Ascending aorta (tissue), 2 donors: ENCODE measurements at places on chromosomes 12 and 14.

- no peak for DNase-seq
These were observed 3.5 kb downstream of the FOXG1 start for GRCh38 chr14:28770061-28770460.

GRCh38 chr14:99936738-99937474 is 128.3 kb upstream of the EVL start:
- DNase-seq = no peak

DNA sequence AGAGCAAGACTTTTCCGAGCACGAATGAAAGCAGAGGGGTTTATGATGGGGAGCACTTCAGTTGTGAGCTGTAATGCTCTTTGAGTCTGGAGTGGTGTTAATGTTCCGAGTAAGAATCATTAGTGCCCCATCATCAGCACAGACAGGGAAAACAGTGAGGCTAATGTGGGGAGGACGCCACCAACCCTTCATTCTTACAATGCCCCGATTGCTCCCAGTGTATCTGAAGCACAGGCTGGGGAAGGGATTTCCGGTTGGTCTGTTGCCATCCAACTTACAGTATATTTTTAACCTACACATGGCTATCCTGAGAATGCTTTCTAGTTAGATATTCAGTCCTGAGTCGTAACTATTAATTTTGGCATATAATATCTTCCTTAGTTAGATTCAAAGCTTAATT is 141.6 kb downstream of the APAF1 start:
- no peak for DNase-seq

DNA sequence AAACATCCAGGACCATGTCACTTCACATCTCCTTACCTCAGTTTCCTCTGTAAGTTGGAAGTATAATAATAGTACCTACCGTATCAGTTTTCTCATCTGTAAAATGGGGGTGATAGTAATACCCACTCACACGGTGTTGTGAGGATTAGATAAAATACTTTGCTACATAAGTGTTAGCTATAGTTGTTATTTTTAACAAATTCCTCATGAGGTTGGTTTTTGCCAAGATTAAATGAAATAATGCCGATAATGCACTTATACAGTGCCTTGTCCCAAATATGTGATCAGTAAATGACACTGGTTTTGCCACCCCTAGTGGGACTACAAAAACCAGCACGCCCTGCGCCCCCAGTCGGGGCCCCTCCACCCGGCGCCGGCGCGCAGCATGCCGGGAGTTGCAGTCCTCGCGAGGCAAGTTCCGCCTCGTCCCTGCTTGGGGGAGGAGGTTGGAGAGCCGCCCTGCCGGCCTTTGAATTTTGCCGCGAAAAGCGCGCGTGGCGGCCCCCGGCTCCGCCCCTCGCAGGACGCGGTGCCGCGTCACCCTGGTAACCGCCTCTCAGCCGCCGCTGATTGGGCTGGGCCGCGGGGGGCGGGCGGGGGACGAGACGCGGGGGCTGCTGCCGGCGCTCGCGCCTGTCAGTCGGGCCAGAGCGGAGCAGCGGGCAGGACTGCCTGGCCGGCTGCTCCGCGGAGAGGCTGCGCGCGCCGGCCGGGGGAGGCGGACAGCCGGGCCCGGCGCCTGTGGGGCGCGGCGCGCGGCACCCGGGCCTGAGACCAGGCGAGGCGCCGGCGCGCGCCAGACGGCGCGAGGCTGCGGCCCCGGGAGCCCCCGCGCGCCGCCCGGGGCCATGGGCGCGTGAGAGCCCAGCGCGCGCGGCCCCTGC is at the start of gene FAM222A:
FAM222A (plus strand) TSS at position 639 of the 884 bp plus-strand sequence. CDS start 30,322 bp downstream, outside the sequence.
- DNase-seq = peak; percentile 85

- no peak for DNase-seq
These were observed 93.1 kb upstream of the EVL start for GRCh38 chr14:99971941-99972747.

DNA sequence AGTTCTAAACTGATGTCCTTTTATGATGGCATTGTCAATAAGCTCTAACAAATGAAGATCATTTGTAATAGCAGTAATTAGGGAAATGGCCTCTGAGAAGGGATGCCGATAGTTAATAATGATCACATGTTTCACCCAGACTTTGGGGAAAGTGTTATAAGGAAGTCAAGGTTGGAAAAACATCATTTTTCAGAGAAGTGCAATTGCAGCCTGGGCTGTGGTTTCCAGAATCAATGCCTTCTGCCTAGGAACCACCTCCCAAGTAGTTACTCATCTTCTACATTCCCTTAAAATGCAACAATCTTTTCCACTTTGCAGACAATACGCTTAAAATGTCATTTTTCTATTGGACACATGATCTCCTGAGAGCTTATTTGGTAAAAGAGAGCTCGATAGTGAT is 879 bp downstream of the EDDM3A start:
- DNase-seq = no peak

GRCh38 chr12:108816652-108817335 is 40.6 kb downstream of the SSH1 start:
- DNase-seq = no peak

GRCh38 chr12:55641595-55641994 is 4.9 kb downstream of the OR10P1 start:
- no peak for DNase-seq

DNA sequence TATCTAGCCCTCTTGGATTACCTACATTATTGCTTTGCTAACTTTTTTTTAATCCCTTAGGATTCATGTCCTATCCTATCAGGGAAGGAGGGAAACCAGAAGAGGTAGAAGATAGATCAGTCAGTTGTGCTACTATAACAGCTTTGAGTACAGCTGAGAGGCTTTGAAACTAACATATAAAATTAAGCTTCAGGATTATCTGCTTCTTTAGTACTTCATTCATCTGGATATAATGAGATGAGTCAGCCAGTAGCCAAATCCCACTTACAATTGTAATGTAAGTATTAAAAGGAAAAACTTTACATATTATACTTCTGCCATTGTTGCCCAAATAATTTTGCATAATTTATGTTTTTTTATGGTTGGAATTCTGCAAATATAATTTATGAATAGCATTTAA is 33.4 kb upstream of the ANO6 start:
- no peak for DNase-seq

GRCh38 chr14:26401179-26401968 is 196.5 kb downstream of the NOVA1 start:
- DNase-seq = no peak

- no peak for DNase-seq
These were observed 7.0 kb downstream of the AMN start for GRCh38 chr14:102929241-102930137.

- DNase-seq = no peak
These were observed 111.2 kb downstream of the LGMN start for GRCh38 chr14:92637228-92637627.

GRCh38 chr12:101927999-101928398 is 50.6 kb downstream of the DRAM1 start:
- DNase-seq = no peak

DNA sequence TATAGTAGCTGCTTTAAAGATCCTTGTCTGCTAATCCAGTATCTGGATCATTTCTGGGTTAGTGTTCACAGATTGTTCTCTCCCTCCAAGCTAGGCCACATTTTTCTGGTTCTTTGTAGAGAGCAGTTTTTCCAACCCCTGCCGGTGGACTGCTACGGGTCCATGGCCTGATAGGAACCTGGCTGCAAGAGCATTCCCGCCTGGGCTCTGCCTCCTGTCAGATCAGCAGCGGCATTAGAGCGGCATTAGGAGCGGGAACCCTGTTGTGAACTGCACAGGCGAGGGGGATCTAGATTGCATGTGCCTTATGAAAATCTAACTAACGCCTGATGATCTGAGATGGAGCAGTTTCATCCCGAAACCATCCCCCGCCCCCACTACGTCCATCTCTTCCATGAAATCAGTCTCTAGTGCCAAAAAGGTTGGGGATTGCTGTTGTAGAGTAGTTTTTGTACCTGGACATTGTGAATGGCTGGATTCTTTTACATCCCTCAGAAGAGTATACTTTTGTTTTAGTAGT is 50.4 kb downstream of the MYRFL start:
- no peak for DNase-seq

- DNase-seq = no peak
These were observed 4.9 kb upstream of the HEBP1 start for GRCh38 chr12:13004986-13005385.

GRCh38 chr12:62032870-62033269 is 227.3 kb upstream of the USP15 start:
- DNase-seq = no peak

GRCh38 chr12:5964913-5965900 is 20.1 kb upstream of the ANO2 start:
- no peak for DNase-seq

DNA sequence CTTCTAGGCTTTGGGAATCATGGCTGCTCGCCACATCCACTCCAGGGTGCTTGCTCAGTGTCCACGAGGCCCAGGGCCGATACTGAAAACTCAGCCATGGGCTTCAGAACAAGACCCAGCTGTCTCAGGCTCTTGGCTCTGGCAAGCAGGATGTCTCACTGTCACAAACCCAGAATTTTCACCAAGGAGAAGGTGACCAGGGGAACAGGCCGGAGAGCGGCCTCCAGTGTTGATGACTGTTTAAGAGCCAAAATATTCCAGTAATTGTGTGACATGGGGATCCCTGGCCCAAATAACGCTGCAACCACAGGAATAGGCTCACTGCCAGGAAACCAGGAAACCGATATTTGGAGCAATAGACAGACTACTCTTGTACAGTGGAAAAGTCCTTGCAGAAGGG is 9.8 kb upstream of the SERPINA5 start:
- DNase-seq = no peak

- DNase-seq = no peak
These were observed 168.2 kb upstream of the BCL2L14 start for GRCh38 chr12:11902525-11902875.

DNA sequence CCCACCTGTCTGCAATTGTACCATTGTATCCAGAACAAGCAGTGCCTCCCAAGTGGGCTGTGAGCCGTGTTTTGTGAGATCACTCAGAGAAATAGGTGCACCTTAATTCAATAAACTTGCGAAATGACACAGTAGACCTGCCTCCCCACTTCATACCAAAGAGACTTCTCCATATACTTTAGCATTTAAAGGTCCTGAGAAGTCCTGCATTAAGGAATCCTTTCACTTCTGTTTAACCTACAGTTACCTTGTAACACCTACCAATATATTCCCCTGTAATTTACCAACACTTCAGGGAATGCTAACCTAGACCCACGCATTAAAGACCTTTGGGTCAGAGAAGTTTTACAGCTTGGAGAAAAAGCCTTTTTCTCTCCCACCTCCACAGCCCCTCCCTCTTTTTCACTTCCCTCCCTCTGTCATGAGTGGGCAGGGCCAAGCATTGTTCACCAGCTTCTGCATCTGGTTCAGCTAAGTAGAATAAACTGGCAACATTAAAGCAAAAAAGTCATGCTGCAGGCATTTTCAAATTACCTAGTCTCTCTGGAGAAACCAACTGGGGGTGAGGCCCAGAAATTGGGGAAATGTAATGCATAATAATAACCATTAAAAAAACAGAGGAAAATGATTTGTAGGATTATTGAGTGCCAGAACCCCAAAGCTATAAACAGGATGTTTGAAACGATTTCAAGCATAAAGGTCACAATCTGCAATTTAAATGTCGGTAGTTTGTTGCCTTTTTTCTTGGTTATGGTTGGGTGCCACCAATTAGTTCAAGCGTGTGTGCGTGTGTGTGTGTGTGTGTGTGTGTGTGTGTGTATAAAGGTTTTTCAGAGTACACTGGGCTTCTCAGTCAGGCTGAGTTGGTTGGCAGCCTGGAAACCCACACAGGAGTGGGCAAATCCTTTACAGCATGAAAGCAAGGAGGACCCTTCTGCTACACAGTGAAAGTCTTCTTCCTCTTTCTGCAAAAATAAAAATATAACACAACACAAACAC is 13.7 kb upstream of the WSCD2 start:
- no peak for DNase-seq

DNA sequence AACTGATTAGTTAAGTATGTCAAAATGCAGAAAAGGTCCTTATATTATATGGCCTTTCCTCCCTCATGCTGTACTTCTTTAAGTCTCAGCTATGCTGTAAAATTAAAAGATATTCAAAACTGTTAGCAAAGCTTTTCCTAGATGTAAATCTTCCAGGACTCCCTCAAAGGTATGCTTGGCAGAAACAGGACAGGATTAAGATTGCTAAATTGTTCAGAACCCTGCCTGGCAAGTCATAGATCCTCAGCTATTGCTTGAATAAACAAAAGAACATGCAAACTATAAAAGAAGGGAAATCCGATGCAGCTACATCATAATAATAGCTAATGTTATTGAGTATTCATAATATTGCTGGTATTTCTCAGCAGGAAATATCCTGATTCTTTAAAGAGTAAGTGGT is 322.6 kb downstream of the CCDC91 start:
- no peak for DNase-seq

GRCh38 chr12:93788853-93789252 is 111.7 kb downstream of the CRADD start:
- no peak for DNase-seq

GRCh38 chr12:115223322-115223721 is 539.3 kb upstream of the TBX3 start:
- DNase-seq = no peak

- DNase-seq = no peak
These were observed 1.2 kb downstream of the FLRT2 start for GRCh38 chr14:85531141-85531586.

DNA sequence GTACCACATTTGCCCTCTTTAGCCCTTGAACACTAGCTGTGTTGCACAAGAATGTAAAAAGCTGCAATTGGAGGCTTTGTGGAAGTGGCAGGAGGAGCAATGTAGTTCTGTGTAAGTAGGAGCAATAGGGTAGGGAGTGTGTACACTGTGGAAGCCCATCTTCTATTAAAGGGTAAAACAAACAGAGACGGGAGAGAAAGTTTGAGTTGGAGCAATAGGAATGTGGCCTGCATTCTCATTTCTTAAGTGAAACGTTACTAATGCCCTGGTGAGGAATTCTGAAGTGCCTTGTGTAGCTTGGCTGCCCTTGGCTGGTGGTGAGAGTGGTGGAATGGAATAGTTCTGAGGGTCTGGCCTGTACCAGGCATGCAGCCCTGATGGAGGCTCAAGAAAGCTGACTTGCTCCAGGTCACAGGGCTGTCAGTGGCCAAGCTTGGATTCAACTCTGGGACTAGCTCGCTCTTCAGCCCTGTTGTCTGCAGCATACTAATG is 38.8 kb upstream of the ATP23 start:
- no peak for DNase-seq

GRCh38 chr14:69259527-69260189 is at the start of gene GALNT16:
Gene GALNT16 (plus strand): TSS chr14:69260158. CDS start chr14:69260291, 133 bp downstream.
- DNase-seq = peak; percentile 69
